Activated naive CD8-positive, alpha-beta T cell treated with anti-CD3 and anti-CD28 coated beads, Interleukin-2, amount 50 U/mL, for 16 hours (primary cell): ENCODE measurements at places on chromosomes 5 and 9.

GRCh38 chr5:67855523-67855922, 360.0 kb upstream of the PIK3R1 start:
- no peak for DNase-seq

GRCh38 chr9:120965344-120966012, 38.9 kb upstream of the TRAF1 start:
- DNase-seq, result no peak

GRCh38 chr5:108507631-108508030, 125.7 kb upstream of the FBXL17 start:
- DNase-seq, result no peak

DNA sequence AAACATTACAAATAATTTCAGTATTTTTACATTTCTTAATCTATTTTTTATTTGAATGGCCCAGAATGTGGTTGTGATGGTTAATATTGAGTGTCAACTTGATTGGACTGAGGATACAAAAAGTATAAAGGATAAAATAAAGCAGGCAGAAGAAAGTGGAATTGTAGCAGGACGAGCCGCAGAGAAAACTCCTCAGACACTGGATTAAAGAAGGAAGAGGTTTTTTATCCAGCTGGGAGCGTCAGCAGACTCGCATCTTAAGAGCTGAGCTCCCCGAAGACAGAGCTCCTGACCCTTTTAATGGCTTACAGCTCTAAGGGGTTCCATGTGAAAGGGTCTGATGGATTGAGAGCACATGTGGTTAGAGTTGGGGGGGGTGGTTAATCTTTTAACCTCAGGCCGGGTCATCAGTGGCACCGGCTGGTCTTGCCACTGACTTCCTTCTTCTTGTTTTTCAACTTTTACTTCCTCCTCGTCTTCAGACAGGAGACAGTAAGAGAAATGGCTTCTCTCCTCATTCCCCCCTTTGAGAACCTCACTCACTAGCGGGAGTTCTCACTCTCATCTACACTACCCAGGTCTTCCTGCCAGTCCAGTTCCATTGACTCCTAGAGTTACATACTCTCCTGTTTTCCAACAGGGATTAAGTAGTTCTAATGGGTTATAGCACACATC, 80.0 kb downstream of the TMEM161B start:
- DNase-seq, result no peak

- no peak for DNase-seq
These were observed 753.3 kb downstream of the IRX1 start for GRCh38 chr5:4348919-4349318.

DNA sequence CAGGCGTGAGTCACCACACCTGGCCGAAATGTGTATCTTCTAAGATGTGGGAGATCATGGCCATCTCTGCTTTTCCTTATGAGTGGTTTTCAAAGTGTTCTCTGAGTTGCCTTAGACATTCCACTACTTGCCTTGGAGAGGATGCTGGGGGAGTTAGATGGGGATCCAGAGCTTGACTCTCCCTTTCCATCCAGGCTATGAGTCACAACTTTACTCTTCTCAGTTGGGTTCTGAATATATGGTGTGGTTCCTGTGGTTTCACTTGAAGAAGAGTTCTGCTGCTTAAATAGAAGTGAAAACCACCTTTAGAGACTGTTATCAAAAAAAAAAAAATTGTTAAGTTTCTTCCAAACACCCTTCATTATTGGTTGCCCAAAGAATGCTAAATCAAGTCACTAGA, 217.6 kb downstream of the ZNF608 start:
- no peak for DNase-seq

DNA sequence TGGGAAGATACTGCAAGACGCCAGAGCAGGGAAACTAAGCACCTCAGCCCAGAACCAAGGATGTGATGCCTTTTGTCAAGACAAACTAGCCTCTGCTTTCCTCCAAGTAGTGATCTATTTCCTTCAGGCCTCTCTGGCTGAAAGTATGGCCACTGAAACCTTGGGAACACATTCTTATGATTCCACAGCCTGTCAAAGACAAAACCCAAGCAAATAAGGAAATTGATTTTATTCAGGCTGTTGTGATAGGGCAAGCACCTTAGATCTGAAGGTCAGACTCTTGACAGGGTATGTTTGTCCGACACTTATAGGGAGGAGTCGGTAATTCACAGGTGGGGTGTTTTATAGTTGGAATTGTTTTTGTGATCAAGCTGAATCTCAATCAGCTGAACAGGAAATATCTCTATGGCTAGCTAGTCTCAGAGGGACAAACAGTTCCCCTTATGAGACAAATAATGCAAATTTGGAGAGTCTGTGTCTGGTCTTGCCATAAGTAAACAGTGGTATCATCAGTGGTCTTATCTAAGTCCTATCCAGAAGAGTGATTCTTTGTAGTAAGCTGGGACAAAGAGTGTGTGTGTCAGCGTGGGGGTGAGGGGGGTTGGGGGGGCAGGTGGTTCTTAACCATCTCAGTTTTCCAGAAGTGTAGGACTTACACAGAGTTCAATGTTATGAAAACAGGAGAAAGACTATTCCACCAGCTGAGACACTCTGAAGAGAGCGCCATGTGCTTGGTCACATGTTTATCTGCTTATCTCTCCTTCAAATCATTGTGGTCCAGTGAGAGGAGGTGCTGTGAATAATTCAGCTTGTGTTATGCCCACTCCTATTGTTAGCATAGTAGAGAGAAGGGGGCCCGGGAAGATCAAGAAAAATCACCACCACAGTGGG, 6.7 kb upstream of the ZCCHC10 start:
- DNase-seq, result no peak

DNA sequence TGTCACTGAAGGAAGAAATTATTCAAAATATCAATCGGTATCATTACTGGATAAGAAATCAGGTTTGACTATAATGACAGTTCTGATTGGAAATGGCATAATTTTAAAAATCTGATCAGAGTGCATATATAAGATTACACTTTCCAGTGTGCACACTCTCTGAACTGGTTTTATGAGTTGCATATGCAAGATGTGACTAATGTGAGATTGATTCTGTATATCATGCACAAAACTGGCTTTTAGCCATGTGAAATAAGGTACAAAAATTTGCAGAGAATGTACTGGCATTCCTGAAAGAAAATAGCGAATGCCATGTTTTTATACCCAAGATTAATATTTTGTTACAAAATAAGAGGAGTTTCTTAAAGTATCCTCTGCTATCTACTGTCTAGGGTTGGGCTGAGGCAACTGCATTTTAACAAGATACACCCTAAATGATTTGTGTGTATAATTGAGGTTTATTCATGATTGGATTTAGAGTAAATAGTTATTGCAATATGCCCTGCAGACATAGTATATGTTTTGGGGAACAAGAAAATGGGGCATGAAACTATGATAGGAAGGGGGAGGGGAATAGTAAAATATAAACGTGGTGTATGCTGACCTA, 70.7 kb downstream of the LNPEP start:
- no peak for DNase-seq

GRCh38 chr5:116242343-116242742, 157.5 kb downstream of the COMMD10 start:
- DNase-seq, result no peak

- no peak for DNase-seq
These were observed 11.3 kb downstream of the SLC23A1 start for GRCh38 chr5:139371482-139372435.

- no peak for DNase-seq
These were observed 266.4 kb upstream of the ZNF608 start for GRCh38 chr5:125012727-125013451.

DNA sequence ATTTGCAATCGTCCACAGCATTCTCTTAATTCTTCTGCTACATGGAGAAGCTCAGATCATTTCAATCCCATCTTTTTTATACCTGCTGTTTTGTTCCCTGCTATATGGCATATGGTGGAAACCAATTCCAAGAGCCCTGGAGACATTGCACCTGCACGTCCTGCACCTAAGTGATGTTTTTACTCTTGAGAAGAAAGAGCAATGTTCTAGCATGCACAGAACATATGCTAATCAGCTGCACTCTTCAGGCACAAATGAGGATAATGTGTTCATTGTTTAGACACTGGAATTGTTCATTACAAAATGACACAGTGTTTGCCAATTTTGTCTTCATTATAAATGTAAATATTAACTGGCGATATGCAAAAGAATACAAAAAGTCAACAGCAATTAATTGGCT, 935.8 kb downstream of the TLE4 start:
- DNase-seq, result no peak

DNA sequence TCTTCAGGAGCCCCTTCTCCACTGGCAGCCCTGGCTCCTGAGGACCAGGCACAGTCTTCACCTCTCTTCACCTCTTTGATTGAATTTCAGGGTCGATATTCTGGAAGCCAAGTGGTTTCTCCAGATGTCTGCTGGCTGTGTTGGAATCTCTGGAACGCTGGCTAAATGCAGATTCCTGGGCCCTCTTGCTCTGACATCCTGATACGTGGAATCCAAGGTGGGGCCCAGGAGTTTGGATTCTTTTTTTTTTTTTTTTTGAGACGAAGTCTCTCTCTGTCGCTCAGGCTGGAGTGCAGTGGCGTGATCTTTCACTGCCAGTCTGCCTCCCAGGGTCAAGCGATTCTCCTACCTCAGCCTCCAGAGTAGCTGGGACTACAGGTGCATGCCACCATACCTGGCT, 26.8 kb upstream of the IER5L start:
- DNase-seq, result no peak

DNA sequence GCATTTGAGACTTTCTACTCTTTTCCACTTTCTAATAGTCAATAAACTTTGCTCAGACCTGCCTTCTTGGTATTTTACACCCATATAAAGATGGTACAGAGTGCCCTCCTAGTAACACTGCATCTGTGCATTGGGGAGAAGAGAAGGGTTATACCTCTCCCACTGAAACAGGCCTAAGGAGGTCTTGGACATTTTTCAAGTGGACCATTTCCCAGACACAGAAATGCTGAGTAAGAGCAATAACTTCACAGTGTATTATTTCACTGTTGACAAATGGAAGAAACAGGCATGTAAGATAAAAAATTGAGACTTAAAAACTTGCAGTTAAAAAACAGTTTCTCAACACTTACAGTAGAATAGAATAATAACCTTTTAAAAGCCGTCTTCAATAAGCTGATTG, 1224.0 kb upstream of the CDH18 start:
- no peak for DNase-seq

GRCh38 chr5:2068531-2068930, 185.8 kb upstream of the IRX4 start:
- DNase-seq, result no peak

DNA sequence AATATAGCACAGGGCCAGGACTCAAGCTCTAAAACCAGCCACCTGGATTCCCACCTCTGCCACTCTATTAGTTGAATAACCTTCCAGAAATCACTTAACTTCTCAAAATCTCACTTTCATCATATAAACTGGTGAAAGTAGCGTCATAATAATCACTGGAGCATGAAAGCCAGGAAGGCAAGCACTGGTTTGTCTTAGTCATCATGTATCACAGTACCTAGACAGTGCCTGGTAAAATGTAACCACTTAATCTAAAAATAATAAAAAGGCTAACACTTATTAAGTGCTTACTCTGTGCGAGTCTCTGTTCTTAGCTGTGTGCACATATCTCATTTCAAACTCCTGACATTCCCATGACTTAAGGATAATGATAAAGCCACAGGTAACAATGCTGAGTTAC, 109.4 kb downstream of the ASTN2 start:
- DNase-seq, result no peak

GRCh38 chr5:172832383-172833315, 1.4 kb upstream of the ERGIC1 start:
- DNase-seq, result no peak

GRCh38 chr5:145975361-145976066, 39.1 kb downstream of the SH3RF2 start:
- no peak for DNase-seq

GRCh38 chr9:123772374-123772773, 157.6 kb downstream of the DENND1A start:
- no peak for DNase-seq

DNA sequence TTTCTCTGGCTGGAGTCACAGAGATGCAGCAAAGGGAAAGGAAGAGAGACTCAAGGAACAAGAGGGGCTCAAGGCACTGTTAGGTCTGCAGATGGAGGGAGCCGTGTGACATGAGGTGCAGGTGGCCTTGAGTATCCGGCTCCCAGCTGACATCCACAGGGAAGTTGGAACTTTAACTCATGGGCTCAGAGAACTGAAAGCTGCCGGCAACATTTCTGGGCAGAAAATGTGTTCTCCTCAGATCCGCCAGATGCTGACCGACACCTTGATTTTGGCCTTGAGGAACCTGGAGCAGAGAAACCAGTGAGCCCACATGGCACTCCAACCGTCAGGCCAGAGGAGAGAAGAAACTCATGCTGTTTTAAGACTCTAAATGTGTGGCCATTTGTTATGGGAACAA, 258.1 kb upstream of the IRX2 start:
- DNase-seq, result no peak
